ENCODE measurements at places on chromosomes 11 and 22.

GRCh38 chr11:57424137-57424791, 2.7 kb downstream of the SLC43A3 start:
- DNase-seq = no peak

- no peak for DNase-seq
Observed at GRCh38 chr11:537622-538430, 499 bp downstream of the LRRC56 start.

- no peak for DNase-seq
Observed at GRCh38 chr22:39926753-39927152, 25.9 kb downstream of the GRAP2 start.

- no peak for DNase-seq
Observed at GRCh38 chr11:95542868-95543551, 246.6 kb downstream of the FAM76B start.

GRCh38 chr11:14269692-14270573, 89.0 kb downstream of the RRAS2 start:
- DNase-seq = no peak

GRCh38 chr11:113818426-113818825, 38.8 kb downstream of the CLDN25 start:
- no peak for DNase-seq

DNA sequence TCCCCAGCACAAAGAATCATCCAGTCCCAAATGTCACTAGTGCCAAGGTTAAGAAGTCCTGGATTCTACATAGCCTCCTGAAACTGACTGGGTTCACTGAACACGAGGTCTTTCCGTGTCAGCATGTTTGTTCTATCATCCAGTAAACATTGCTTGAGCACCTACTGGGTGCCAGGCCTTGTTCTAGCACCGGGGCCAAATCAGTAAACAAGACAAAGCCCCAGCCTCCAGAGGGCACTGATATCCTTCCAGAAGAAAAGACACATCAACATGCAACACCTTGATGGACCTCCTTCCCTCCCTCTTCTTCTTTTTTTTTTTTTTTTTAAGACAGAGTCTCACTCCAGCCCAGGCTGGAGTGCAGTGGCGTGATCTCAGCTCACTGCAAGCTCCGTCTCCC, 26.9 kb downstream of the TPST2 start:
- no peak for DNase-seq

- no peak for DNase-seq
Observed at GRCh38 chr22:26075251-26075650, 94.0 kb upstream of the SEZ6L start.

GRCh38 chr22:22343581-22344296, 99.2 kb downstream of the VPREB1 start:
- no peak for DNase-seq

- DNase-seq = peak; percentile 6
Observed at GRCh38 chr11:104524254-104524653, 360.3 kb upstream of the PDGFD start.

- no peak for DNase-seq
Observed at GRCh38 chr22:48234011-48234410, 1471.6 kb downstream of the TBC1D22A start.

DNA sequence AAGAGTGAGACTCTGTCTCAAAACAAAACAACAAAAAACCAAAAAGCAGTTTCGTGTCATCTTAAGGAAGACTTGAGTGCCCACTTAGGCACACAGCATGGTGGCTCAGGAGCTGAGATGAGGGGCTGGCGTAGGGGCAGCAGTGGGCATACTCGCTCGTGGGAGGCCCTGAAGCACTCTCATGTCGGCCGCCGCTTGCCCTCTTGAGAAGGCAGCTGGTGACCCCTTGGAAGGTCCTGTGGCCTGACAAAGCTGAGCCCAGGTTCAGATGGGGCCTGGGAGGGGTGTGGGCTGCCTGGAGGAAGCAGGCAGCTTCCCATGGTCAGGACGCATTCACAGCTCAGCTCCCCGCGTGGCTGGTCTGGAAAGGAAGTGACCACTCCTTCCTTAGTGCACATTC, 15.0 kb downstream of the MUC5B start:
- no peak for DNase-seq

DNA sequence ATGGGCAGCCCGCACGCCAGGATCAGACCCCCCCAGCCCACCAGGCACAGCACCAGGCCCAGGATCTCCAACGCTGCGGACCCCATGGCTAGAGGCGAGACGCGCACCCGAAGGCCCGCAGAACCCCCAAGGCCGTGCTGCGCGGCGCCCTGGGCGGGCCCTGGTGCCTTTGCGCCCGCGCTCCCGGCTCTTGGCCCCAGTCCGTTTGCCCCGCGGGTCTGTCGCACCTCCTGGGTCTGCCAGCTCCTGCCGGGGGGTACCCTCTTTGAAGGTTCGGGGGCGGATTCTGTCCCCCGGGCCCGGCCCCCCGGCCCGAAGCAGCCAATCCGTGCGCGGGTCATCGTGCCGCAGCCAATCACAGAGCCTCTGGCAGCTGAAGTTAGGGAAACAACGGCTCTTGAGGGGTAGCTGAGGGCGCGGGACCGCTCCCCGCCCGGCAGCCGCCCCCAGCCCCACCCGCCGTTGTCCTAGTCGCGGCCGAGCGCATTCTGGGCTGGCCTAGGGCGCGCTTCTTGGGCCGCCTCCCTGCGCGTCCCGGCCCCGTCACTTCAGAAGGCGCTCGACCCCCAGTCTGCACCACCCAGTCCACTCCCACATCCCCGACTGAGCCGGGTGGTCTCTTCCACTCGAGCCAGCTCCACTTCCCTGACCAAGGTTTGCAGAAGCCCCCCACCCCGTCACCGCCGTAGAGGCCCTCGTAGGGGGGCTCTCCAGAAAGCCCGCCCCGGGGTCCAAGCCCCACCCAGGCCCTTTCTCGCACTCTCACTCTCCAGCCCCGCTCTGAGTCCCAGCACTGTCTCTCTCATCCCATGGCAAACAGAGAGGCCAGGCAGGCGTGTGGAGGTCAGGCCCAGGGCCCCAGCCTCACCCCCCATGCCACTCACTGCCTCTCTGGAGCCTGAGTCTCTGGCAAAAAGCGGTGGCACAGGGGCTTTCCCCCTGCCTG, at the start of gene CLDN5:
TSS of gene CLDN5 (minus strand) at position 241 of the 946 bp plus-strand sequence. CDS start at position 86, 155 bp downstream.
- peak; percentile 6 for DNase-seq

- DNase-seq = peak; percentile 25
Observed at GRCh38 chr11:1303126-1303821, 6.2 kb downstream of the TOLLIP start.

DNA sequence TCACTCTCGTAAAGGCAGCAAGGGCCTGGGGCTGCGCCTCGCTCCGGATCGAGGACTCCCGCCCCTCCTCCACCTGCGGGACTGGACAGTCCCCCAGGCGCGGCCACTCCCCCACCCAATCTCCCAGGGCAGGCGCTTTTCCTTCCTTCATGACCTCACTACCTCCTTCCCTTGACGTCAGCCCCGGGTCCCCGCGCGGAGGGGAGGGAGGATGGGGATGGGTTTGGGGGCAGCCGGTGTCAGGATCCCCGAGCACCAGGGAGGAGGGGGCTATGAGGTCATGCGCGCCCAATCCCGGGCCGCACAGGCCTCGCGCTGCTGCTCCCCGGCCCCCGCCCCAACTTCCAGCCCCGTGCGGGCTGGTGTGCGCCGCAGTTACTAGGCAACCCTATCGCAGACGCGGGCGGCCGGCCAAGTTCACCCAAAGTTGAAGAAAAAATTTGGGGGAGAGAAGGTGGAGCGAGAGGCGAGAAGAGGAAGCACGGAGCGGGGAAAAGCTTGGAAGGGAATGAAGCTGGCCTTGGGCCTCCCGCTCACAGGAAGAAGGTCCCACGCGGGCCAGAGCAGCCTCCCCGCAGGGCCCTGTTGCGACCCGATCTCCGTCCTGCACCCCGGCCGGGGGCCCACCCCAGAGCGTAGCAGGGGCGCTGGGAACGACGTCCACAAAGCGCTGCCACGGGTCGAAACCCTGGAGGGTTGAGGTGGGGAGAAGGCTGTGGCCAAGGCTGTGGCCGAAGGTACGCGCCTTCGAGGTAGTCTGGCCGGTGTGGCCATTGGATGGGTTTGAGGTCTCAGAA, 8.3 kb downstream of the WT1 start:
- no peak for DNase-seq

- no peak for DNase-seq
Observed at GRCh38 chr22:48315439-48316256, 1512.0 kb downstream of the BRD1 start.

DNA sequence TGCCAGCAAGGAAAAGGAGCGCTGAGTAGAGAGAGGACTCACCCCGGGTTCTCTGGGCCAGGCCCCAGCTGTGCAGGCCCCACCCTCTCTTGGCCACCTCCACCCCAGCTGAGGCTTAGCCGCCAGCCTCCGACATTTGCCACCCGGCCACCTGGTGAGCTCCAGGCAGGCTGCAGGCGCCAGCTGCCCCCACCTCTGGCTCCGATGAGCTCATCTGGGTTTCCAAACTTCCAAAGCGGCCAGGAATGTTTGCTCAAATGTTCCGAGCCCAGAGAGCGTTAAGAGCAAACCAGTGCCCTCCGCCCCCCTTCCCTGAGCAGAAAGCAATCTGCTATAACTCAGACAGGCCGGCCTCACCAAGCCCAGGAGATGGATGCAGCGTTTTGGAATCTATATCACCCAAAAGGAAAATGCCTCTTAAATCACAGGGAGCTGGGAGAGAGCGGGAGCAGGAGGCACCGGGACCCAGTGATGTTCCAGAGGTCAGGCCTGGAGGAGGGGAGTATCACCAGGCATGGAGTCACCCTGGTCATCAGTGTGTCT, 9.1 kb upstream of the MN1 start:
- DNase-seq = peak; percentile 82

DNA sequence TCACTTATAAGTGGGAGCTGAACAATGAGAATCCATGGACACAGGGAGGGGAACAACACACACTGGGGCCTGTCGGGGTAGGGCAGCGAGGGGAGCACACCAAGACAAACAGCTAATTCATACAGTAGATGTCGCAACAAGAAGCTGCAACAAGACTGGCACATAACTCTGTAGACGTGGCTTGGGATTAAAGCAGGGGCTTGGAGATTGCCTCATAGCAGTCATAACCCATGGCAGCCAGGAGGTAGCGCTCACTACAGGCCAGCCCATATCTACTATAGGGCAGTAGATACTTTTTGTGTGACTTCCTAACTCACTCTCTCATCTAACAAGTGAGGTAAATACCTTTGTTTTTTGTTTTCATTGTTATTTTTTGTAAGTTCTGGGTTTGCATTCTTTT, 1.7 kb upstream of the OR9G4 start:
- no peak for DNase-seq
